IMR-90 (cell line): ENCODE measurements at places on chromosomes 5 and 9. TPM values are rescaled to one million over a fixed set of nuclear protein-coding genes. Genes with fewer than 3 reads are reported as not detected.

PROB1 gene
- total RNA-seq = under 0.01 TPM in 2 replicates

KCNMB1 gene
- not detected in 2 replicates for total RNA-seq

PCDHGB1 gene
- total RNA-seq = 3.3 and 3.6 TPM in 2 replicates

GABRP gene
- not detected in 2 replicates for total RNA-seq

MAP1B gene
- 183 and 212 TPM in 2 replicates for total RNA-seq
